ENCODE measurements at places on chromosomes 4 and X.

GRCh38 chr4:76897536-76898384, at the start of gene SOWAHB:
SOWAHB (minus strand) TSS chr4:76898144; CDS start chr4:76897849, 295 bp downstream.
- DNase-seq: no peak

GRCh38 chrX:104833401-104833800, 267.4 kb downstream of the IL1RAPL2 start:
- DNase-seq: no peak

GRCh38 chrX:127037159-127037558, 217.6 kb downstream of the PRR32 start:
- no peak for DNase-seq

GRCh38 chrX:103376979-103377324, 614 bp downstream of the BEX3 start:
- no peak for DNase-seq
